ENCODE measurements at places on chromosomes 6 and 20.
A peak's percentile ranks its signal among the peaks of the same experiment; 100 is the strongest.

DNA sequence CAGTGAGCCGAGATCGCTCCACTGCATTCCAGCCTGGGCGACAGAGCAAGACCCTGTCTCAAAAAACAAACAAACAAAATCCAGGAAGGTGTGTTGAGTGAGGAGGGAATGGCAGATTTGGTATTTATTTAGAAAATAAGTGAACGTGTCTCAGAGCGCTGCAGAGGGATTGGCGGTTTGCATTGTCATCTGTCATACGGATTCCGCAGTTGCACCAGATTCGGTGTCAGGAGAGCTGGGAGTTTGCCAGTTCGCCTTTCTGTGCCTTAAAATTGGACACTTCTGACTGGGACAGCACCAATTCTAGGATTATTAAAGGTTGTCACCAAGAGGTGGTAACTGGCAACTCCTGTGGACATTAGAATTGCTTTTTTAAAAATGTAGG lies 912 bp downstream of the SNRNP48 start:
- DNase-seq, result no peak

GRCh38 chr20:36655004-36655403 lies 9.0 kb upstream of the SLA2 start:
- DNase-seq, result no peak

DNA sequence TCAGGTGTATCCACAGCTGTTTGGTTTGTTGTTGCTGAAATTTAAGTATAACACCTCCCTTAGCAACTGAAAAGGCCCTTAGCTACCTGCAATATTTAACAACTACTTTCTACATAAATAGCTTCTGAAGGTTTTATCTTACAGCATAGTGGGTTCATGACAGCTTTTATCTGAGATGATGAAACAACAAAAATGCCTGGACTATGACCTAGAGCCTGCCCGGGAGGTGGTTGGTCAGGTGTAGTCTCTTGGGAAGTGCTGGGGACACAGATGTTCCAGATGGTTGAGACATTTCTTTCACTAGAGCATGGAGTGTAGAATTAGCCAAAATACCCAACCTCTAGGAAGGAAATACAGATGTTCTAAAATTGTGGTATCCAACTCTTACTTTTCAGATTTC lies 705.4 kb downstream of the MAFB start:
- DNase-seq, result no peak

DNA sequence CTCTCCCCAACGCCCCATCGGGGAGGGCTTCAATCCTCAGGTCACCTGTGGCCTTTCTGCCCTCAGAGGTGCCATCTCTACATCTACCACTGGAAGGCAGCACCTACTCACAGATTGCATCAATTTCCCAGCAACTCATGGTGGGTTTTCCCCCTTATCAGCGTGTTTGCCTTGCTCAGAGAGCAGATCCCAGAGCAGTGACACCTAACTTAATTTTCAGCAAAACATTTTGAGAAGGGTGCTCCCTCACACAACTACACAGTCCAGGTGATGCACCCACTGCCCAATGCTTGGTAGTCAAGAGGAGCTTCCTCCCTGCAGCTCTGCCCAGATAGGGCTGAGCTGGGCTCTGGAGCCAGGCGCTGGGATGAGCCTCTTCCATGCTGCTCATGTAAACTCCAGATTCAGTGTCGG lies 48.2 kb downstream of the PLG start:
- DNase-seq, result peak; percentile 30

DNA sequence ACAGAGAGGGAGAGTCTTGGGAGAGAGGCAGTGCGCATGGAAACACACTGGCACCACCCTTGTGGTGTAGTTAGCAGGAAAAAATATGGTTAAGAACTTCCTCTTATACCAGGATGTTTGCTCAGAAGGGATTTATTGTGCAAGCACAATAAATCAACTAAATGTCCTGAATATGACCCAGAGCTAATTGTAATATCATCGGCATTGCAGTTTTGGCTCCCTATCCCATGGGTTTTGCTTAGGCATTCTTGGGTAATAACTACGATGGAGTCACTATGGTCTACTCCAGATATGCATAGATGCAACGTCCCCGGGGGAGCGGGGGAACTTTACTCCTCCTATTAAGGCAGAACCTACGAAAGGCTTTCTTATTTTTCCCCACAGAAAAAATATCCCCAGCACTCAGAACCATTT lies 751.6 kb downstream of the EYS start:
- DNase-seq, result no peak

DNA sequence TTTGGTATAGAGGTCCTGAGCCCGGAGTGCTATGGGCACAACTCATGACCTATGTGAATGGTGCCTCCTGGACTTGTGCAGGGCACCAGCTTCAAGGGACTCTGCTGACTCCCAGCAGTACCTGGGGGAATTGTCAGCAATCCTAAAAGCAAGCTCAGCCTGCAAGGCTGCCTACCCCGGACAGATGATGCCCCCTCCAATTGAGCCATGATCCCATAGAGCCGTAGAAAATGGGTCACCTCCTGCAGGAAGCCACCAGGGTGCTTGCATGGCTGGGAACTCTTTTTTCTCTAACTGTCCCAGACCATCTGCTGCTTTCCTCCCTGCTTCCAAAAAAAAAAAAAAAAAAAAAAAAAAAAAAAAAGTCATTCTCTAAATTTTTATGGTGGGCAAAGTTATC lies 12.9 kb upstream of the PRND start:
- DNase-seq, result no peak

GRCh38 chr6:155171109-155171746 lies 92.6 kb upstream of the CLDN20 start:
- peak; percentile 78 for DNase-seq

DNA sequence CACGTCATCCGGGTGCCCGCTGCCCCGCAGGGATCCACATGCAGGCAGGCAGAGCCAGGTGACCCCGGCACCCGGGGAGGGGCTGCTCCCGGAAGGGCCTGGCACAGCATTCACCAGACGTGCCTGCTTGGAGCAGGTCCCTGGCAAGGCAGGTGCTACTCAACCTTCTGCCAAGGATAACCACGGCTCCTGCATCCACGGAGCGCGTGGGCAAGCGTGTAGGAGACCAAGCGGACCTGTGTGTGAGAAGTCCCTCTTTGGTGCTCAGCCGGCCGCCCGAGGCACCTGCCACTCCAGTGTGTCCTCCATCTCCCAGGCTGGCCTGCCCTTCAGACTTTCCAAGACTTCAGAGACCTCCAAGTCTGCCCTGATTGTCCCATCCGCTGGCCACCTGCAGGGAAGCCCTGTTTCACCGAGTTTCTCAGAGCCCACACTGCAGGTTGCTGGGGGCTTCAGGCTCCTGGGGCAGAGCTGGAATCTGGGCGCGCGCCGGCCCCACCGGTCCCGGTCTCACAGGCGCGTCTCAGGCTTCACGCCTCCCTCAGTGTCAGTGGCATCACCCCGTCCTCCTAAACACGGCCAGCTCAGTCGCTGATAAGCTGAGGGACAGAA lies 124.3 kb downstream of the DLL1 start:
- DNase-seq, result no peak

DNA sequence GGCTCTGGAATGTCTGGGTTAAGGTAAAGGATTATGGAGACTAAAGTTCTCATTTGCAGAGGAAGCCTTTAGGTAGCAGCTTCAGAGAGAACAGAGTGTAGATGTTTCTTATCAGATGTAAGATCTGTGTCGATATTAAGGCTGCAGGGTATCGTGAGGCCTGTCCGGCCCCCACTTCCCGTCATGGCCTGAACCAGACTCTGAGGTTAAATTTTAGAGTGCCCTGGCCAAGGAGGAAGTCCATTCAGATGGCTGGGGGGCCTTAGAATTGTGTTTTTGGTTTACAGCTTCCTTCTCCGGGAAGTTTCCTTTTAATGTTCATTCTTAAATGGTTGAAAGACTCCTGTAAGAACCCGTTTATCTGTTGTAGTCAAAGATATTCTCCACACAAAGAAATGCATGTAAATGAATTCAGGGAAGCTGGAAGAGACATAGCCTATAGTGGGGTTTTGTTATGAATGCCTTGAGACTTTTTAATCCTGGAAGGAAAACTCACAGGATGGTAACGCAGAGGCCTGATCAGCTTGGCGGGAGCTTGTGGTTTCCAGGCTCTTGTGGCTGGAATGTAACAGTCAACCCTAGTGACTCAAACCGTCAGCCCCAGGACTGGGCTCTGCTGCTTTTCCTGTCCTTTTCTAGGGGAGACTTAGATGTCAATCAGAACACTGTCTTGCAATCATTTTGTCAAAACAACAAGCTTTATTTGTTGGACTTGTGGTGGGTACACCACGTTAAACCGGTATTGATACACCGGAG lies 34.7 kb downstream of the KIF25 start:
- DNase-seq, result no peak

- DNase-seq, result no peak
Measured at GRCh38 chr20:45545754-45546453, 1.3 kb downstream of the EPPIN start.

GRCh38 chr6:8017276-8017701 lies 46.9 kb downstream of the BLOC1S5 start:
- no peak for DNase-seq

GRCh38 chr6:47034421-47034820 lies 7.7 kb downstream of the ADGRF1 start:
- no peak for DNase-seq

- DNase-seq, result no peak
Measured at GRCh38 chr20:46928580-46929132, 34.0 kb downstream of the EYA2 start.

GRCh38 chr6:151506761-151507160 lies 12.9 kb downstream of the CCDC170 start:
- DNase-seq, result no peak

DNA sequence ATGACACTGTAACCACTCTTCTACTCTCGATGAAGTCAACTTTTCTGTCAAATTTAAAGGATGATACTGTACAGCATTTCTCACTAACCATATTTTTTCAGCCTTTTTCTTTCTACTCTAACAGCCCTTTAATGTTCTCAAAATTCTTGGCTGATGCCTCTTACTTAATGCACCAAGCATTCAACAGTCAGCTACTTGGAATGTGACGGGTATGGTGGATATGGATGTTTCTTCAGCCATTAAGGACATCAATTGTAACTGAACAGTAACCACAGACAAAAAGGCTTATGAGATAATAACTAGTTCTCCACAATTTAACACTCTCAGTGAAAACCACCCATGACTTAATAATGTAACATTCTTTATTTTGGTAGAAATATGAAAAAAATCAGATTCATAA lies 467.2 kb upstream of the ZNF337 start:
- DNase-seq, result no peak

- no peak for DNase-seq
Measured at GRCh38 chr6:39282774-39283173, 31.4 kb downstream of the KCNK17 start.

GRCh38 chr6:166465003-166465399 lies 82.3 kb upstream of the MPC1 start:
- DNase-seq, result no peak

- no peak for DNase-seq
Measured at GRCh38 chr6:154347981-154348380, 8.6 kb downstream of the IPCEF1 start.

DNA sequence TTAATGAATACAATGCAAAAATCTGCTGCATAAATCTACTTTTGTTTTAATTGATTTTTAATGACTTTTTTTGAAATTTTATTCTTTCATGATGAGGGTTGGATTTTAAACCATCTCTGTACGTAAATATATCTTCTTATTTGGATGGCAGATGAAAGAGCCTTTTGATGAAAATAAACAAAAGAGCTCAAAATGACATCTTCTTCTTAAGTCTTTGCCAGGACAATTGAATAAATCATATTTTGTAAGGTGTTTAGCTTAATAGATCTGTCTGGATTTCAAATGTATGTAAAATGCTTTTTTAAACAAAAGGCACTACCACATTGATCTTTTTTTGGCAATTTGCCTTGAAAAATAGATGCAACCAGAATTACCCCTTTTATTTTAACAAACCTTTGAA lies 39.3 kb downstream of the KIF6 start:
- no peak for DNase-seq

DNA sequence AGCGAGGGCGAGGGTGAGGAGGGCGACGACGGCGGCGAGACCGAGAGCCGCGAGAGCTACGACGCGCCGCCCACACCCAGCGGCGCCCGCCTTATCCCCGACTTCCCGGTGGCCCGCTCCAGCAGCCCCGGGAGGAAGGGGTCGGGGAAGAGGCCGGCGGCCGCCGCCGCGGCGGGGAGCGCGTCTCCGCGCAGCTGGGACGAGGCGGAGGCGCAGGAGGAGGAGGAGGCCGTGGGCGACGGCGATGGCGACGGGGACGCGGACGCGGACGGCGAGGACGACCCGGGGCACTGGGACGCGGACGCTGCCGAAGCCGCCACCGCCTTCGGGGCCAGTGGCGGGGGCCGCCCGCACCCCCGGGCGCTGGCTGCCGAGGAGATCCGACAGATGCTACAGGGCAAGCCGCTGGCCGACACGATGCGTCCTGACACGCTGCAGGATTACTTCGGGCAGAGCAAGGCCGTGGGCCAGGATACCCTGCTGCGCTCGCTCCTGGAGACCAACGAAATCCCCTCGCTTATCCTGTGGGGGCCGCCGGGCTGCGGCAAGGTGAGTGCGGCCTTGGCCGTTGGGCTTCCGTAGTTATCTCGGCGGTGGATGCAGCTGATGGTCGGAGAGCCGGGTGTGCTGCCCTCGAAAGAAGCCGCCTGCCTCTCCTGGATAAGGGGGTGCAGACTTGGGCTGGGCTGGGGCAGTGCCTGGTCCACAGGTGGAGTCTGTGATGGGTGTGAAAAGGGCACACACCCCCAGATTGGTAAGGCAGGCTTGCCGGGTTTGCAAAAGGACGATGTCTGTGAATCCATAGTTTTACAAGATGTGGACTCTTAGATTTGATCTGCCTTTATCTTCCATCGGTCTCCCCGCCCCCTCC lies 938 bp downstream of the WRNIP1 start:
- peak; percentile 82 for DNase-seq

- DNase-seq, result no peak
Measured at GRCh38 chr6:49666930-49667757, 30.5 kb upstream of the RHAG start.

DNA sequence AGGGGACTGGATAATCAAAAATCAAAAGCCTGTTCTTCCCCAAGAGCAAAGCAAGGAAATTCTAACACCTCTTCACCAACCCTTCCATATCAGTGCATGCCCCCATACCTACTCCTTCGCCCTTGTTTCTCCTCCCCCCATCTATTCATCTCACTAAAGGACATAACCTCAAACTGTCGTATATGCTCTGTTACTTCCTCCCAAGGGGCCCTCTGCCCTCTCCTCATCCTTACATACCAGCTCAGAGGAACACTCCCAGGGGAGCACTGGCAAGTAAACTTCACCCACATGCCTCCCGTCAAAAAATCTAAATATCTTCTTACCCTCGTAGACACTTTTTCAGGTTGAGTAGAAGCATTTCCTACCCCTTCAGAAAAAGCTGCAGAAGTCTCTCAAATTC lies 9.4 kb upstream of the ADTRP start:
- no peak for DNase-seq

DNA sequence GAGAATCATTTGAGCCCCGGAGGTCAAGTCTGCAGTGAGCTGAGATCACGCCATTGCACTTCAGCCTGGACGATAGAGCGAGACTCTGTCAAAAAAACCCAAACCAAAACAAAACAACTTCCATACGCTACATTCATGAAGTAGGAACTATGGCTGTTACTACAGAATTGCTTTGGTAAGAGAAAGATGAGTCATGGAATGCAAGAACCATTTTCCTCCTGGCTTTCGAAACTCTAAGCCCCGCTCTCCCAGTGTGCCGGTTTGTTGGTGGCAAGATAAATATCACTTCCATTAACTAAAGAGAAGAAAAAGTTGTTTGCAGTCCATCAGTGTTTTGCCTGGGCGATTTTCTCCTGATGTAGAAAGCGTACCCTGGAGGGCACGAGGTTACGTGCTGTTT lies 61.3 kb downstream of the ZDHHC14 start:
- no peak for DNase-seq

- DNase-seq, result no peak
Measured at GRCh38 chr6:114280239-114280982, 62.4 kb downstream of the HS3ST5 start.

GRCh38 chr6:93829009-93829408 lies 409.6 kb upstream of the EPHA7 start:
- DNase-seq, result no peak

Measured in GM13977 (cell line).